ENCODE measurements at places on chromosomes 6 and 20.

DNA sequence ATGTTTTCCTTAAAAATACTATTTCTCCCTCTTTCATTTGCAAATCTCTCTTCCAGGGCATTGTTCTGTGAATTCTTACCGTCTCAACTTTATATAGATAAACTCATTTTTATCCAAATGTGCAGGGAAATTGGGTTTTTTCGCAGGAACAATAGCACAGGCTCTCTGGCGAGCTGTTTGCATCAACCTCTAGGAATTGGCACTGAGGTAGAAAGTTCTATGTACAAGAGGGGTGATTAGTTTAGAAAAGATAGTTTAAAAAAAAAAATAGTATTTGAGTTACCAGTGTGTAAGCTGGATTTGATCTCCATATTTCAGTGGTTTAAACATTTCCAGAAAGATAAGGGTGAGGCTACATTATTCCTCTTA, 129.7 kb upstream of the BTN3A2 start:
- no peak for DNase-seq

DNA sequence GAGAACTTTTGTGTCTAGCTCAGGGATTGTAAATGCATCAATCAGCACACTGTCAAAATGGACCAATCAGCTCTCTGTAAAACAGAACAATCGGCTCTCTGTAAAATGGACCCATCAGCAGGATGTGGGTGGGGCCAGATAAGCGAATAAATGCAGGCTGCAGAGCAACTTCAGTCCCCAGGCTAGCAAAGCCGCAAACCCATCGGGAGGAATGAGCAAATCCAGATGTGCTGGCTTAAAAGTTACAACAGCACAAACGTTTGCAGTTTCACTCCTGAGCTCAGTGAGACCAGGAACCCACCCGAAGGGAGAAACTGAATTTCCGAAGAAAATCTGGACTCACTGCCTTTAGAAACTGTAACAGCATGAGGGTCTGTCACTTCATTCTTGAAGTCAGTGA, 21.9 kb upstream of the MBOAT1 start:
- no peak for DNase-seq

DNA sequence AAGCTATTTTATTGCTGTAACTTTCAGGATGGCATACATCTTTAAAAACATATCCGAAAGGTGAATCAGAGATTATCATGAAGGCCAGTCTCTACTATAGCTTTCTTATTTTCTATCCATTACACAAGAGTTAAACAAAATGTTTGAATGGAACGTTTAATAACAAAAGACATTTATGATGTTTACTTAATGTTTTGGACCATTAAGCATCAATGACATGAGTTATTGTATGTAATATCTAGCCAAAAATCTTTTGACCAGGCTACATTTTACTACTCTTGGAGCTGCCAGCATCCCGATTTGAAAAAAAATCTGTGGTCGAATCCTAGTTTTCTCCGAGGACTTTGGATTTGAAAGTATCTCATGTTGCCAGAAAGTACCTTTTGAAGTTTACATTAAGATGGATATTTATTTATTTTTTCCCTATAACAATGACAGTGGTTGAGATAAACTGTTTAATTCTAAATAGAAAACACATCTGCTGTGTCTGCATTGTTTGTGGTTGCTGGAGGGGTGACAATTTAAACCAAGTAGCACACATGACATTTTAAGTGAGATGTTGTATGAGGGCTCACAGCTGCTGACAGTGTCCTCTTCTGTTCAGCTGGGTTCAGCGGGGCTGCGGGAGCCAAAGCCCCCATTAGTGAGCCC, 293.7 kb upstream of the TCF21 start:
- DNase-seq, result no peak

GRCh38 chr6:122702841-122703240, 76.7 kb upstream of the FABP7 start:
- DNase-seq, result no peak

- no peak for DNase-seq
Measured at GRCh38 chr20:53124075-53124551, 152.0 kb downstream of the TSHZ2 start.

DNA sequence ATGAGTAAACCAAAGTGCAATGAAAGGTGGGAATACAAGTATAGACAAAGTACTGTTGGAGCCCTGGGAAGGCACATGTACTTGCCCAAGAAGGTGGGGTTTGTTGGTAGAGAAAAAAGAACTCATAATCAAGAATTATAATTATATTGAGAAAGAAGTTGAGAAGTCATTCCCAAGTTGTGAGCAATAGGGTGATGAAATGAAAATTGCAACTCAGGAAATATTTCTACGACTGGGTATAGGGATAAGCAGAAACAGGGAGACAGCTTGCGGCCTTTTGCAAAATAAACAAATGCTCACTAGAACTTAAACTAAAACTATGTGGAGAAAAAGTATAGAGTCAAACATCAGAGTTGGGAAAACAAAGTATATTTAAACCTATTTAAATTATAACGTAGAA, 250.7 kb upstream of the FAM83B start:
- DNase-seq, result no peak

All from B cell (primary cell).